CD4-positive, alpha-beta T cell treated with Interleukin-15 for 4 hours (primary cell): ENCODE measurements at places on chromosomes 3 and 15.

DNA sequence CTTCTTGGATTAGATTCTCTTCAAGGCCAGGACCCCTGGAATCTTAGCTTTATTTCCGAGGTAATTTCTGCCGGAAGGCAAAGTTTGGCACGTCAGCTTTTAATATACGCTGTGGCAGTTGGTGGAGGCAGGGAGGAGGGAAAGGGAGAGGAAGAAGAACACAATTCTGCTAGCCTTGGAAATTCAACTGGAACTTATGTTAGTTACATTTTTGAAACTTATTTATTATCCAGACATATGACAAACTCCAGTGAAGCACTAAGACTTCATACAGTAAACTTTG is 100.1 kb upstream of the TSC22D2 start:
- DNase-seq: no peak

DNA sequence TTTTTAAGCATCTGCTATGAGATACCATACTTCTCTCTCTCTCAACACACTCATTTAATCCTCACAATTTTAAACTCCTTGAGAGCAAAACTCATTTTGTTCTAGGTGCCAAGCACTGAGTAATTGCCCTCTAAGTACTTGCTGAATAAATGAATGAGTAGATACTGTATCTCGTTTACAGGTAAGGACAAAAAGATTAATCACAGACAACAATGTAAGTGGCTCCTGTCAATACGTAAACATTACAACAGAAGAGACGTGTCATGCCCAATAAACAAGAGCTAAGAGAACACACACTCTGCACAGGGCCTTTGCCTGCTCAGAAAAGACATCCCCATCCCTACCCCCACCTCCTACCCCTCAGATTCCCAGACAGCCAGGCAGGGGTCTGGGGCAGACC is 59.8 kb downstream of the CHSY1 start:
- DNase-seq: no peak

DNA sequence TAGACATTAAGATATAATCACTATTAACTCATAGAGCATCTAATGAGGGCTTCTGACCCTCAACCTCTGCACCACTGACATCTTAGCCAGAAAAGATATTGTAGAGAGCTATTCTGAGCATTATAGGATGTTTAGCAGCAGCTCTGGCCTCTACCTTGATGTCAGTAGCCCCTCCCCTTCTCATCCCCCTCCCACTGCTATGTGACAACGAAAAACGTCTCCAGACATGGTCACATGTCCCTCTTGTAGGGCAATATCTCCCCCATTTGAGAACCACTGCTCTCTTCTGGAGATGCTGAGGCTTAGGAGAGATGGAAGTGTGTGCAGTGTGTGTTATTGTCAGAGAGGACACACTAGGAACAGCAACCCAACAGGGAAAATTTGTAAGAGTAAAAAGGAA is 242.3 kb downstream of the FEZF2 start:
- no peak for DNase-seq

GRCh38 chr3:158728061-158728377 is 4.2 kb downstream of the RARRES1 start:
- DNase-seq: no peak

DNA sequence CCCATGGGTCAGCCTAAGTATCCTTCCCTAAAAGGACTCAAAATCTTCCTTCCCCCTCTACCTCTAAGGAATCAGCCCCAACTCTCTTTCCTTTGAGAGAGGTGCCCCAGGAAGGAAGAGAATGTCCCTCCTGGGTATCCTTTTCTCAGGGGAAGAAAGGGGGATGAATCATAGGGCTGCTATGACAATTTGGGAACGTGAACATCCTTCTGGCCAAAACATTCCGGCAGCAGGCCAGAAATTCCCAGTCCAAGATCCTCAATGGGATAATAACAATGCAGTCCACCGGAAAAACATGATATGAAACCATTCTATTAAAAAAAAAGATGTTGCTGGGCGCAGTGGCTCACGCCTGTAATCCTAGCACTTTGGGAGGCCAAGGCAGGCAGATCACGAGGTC is 50.8 kb upstream of the CACNA2D3 start:
- DNase-seq: no peak

DNA sequence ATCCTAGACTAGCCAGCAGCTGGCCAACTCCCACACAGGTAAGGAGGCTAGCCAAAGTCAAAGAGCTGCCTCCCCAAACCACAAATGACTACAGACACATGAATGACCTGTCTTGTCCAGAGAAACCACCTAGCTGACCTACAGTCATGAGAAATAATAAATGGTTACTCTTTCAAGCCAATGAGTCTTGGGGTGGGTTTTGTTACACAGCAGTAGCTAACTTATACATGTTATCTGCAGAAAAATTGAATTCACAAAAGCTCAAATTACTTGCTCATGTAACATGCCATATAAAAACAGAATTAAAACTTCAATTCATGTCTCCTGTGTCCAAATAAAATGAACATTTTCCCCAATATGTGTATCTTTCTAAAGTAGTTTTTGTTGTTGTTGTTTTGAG is 307.4 kb upstream of the NR2F2 start:
- no peak for DNase-seq

DNA sequence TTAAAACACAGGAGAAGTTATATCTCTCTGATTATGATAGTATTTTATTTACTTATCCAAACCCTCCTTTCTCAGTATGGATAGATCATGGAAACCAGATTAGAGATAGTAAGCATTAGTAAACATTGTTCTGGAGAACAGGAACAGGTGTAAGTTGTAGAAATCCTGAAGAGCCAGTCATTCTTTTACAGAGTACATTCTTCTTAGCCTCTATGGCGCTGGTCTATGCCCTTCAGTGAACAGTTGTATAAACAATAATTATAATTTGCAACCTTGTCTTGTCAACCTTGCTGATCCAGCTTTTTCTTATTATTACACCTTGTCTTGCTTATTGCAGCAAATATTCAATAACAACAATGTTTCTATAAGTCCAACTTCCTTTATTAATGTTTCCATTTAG is 47.4 kb downstream of the SLC15A2 start:
- no peak for DNase-seq

DNA sequence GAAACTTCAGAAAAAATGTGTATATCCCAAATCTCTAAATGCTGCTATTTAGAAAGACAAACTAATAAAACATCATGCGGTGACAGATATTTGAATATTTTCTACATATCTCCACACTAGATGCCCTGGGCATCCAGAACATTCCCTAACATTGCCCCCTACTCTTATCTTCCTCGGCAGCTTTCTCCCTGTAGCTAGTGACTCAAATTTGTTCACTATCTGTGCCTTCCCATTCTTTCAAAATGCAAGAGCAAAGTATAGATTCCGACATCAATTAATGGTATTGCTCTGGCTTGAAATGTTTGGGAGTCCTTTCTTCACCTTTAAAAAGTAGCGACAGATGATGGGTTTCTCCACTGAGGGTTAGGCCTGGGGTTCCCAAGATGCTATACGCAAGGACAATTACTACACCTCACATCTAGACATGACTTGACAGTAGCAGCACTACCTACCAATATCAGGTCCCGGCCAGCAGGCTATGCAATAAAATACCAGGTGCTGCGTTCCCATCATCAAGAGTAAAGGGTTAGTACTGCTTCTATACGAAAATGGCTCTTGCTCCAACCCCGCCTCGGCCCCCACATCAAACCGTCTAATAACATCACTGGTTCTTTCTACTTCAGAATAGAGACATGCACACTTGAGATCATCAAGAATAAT is 631 bp downstream of the UBR1 start:
- DNase-seq: peak; percentile 21
